ENCODE measurements at places on chromosomes 16 and 17.

DNA sequence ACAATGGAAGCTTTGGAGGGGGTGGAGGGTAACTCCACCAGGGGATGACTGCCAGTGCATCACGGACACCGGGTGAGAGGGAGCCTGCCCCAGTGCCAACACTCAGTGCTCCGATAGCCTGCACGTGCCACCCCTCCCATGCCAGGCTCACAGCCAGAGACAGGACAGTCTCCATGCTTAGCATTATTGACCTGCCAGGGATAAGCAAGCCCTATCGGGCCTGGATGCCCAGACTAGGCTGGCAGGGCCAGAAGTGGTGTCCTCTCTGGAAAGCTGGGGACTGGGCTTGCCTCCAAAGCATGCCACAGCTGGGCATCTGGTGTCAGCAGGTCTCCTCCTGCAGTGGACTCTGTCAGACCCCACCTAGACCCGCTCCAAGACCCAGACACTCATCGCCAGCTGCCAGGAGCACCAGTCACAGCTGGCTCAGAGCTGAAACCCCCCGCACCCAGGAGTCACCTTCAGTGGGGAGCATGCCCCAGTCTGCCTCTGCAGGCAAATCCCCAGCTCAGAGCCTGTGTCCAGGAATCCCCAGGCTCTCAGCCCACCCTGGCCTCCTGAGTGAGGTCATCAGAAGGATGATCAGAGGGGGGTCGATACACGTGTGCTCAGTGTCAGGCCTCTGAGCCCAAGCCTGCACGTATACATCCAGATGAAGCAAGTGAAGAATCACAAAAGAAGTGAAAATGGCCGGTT, 1.8 kb upstream of the RHBDF1 start:
- DNase-seq = no peak

DNA sequence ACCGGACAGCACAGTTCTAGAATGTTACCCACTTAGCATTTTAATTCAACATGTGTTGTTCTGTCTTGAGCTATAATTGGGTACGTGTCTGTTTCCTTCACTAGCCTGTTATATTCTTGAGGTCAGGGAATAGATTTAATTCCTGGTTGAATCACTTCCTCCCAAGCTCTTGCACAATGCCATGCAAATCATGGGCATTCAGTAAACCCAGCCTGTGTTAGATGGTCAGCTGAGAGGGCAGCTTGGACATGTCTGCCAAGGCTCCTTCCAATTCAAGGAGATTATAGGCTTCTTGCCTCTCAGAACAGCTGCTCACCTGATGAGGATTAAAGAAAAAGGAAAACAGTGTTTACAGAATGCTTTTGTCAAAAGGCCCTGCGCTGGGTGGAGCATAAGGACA, 12.6 kb downstream of the C1QTNF1 start:
- no peak for DNase-seq

DNA sequence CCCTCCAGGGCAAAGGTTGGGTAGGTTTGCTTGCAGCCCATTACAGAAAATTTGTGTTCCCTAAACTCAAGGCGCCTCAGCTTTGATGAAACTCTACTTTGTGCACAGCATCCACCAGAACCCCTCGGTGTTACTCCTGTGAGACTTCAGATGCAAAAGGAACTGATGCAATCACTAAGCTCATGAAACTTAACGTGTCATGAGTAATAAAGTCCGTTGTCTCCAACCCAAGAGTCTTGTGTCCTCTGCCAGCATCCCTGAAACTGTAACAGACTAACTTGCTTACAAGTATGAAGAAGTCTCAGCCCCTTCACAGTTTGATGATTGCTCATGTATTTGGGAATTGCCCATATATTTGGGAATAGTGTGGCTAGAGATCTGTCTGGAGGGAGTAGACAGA, 74.8 kb upstream of the MARCHF10 start:
- no peak for DNase-seq

- no peak for DNase-seq
Measured at GRCh38 chr17:76145231-76146052, 4.4 kb upstream of the FOXJ1 start.

DNA sequence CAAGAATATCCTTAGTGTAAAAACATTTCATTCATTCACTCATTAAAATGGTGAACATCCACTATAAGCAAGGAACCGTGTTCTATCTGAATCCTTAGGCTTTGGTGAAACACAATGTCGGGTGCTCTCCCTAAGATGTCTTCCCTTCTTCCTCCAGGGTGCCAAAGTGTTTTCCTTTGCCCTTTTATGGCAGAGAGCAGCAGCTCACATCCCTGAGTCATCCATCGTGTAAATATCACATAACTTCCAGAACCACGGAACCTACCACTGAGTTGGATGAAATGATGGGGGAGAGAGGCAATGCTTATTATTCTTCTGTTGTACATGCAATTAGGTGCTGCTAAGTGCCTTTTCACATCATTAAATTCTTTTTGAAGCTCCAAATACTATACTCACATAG, 50.2 kb downstream of the DNAH3 start:
- DNase-seq = no peak

DNA sequence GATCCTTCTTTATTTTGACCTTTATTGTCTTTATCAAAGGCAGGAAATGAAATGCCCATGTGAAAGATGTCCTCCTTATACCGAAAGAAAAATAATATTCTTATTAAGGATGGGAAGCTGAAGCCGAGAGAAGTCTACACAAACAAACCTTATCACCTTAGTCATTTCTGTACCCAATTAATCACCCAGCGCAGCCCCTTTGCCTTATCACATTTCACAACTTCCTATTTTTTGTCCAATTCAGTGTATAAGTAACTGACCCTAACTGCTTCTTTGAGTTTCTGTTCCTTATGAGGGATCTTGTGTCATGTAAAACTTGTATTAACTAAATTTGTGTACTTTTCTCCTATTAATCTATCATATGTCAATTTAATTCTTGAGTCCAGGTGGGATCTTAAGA, 16.4 kb upstream of the CCL23 start:
- no peak for DNase-seq

GRCh38 chr16:20409398-20410120, at the start of gene ACSM5:
TSS of gene ACSM5 (plus strand) at chr16:20409534. CDS start at chr16:20411485, 1,951 bp downstream.
- DNase-seq = no peak

- DNase-seq = no peak
Measured at GRCh38 chr17:50201276-50201854, at the start of gene COL1A1. TSS of gene COL1A1 (minus strand) at chr17:50201631. CDS start at chr17:50201513, 118 bp downstream.

DNA sequence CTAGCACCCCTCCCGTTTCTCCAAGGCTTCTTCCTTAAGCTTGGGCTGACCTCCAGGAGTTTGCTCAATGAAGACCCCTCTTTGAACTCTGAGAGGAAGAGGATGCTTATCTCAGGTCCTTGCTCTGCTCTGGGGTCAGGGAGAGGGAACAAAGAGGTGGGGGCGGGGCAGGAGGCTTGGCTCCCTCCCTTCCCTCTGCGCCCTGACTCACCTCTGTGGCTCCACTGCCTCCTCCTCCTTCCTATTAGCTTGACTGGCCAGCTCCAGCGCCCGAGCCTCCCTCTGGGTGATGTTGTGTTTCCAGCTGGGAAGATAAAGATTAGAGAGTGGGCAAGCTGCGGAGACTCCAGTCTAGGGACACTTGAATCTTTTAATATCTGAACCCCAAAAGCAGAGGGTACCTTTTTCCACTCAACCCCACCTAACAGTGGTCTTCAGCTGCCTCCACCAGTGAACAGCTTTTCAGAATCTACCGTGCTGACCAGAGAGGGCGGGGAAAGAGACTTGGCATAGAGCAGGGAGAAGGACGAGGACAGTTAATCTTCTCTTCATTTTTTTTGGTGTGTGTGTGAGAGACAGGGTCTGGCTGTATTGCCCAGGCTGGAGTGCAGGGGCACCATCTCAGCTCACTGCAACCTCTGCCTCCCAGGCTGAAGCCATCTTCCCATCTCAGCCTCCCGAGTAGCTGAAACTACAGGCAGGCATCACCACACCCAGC, 6.7 kb downstream of the GIP start:
- DNase-seq = no peak

- no peak for DNase-seq
Measured at GRCh38 chr17:45914047-45914717, 19.8 kb downstream of the MAPT start.

GRCh38 chr17:77099997-77100396, 40.8 kb upstream of the SEC14L1 start:
- DNase-seq = no peak

Data from HEK293T (cell line).